ENCODE measurements at places on chromosomes 7 and 10. TPM values are rescaled to one million over a fixed set of nuclear protein-coding genes. Genes with fewer than 3 reads are reported as not detected.

The LIPM gene
- total RNA-seq, result not detected

The AMPH gene
- total RNA-seq, result 0.86 TPM

The HOXA6 gene
- total RNA-seq, result 10.6 TPM

The SUN3 gene
- not detected for total RNA-seq

The MMP21 gene
- total RNA-seq, result not detected

The PCLO gene
- under 0.01 TPM for total RNA-seq

The GRM8 gene
- total RNA-seq, result not detected

The SFTPA1 gene
- total RNA-seq, result not detected

The HTR7 gene
- total RNA-seq, result 2.3 TPM

The C10orf90 gene
- total RNA-seq, result not detected

The WDR86 gene
- 1.3 TPM for total RNA-seq

The FZD8 gene
- total RNA-seq, result 11.2 TPM

The CPA4 gene
- 90.2 TPM for total RNA-seq

The MAGI2 gene
- 20.0 TPM for total RNA-seq

- DNase-seq, result peak; percentile 56
Observed at GRCh38 chr10:33335801-33336581, 1.5 kb upstream of the NRP1 start.

DNA sequence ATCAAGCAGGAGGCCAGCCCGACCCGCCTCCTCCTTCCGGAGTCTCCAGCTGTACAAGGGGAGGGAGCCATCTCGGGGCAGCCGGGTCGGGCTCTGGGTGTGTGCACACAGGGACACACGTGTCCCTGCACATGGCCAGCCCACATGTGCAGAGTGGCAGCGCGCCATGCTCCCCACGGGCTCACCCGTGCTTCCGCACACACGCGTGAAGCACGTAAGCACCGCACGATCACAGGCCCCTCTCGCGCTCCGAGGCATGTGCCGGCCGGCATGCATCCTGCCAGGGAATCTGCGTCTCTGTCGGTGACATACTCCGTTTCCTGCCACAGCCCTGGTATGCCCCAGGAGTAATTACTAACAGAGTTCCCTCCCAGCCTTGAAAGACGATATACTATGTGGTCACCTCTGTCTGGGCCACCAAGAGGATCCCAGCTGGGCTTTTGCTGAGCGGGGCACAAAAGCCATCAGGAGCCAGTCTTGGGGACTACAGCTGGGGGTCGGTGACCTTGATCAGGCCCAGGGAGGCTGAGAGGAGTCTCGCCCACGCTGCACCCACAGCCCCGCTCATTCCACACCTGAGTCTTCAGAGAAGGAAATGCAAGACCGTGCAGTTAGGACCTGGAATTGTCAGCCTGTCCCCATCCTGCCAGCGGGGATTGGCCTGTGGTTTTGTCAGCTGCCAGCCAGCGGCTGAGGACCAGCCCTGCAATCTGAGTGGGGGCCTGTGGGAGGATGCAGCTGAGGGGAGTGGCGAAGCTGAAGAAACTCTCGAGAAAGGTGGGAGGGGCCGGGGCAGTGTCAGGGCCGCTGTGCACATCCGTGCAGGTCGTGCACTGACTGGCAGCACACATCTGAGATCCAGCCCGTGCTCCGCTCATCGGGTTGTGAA is 11.0 kb upstream of the LFNG start:
- DNase-seq, result peak; percentile 63

GRCh38 chr7:51349820-51350545 is 33.4 kb upstream of the COBL start:
- peak; percentile 1 for DNase-seq

GRCh38 chr7:139681463-139681755 is 96.4 kb downstream of the HIPK2 start:
- DNase-seq, result no peak

DNA sequence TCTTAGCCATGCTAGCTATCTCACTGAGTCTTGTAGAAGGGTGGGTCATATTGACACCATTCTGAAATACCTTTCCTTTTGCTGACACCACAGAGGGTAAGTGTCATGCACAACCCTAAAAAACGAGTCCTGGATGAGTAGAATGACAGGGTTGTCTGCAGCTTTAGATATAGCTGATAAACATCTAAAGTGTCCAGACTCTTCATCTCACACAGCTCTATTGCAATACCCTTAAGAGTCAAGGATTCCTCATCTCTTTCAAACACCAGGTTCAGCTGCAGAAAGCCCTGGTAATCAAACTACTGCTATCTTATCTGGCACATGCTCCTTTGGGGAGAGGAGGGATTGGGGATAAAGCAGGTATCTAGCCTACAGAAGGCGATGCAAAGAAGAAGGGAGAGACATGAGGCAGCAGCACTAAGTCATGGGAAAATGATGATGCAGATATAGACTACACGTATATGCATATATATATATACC is 127.0 kb downstream of the ANK3 start:
- no peak for DNase-seq

DNA sequence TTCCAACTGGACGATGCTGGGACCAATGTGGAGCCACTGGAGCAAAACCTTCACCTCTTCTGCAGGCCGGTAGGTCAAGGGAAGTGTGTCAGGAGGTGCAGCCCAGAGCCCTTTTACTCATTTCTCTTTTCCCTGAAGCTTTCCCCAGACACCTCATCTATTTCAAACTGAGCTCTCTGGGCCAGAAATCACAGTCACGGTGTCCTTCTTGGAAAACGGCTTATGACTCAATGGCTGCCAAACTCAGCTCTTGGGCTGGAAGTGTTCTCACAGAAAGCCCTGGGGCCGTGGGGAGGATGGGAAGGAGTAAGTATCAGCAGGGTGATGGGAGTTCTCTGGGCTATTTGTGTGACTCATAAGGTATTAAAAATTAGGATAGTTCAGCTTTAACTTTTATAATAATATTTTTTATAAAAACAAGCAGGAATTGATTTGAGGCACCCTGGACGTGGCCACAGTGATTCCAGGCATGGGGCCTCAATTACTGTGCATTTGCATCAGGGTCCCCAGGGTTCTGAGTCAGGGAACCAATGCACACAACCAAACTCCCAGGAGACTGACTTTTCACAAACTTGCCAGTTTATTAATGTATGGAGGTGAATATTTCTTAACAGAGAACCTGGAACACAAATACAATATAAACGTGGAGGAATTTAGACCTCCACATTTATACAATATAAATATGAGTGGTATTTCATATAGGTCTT is 187.4 kb upstream of the TMEM72 start:
- DNase-seq, result peak; percentile 57

- DNase-seq, result no peak
Observed at GRCh38 chr7:41169317-41169716, 533.6 kb downstream of the INHBA start.

DNA sequence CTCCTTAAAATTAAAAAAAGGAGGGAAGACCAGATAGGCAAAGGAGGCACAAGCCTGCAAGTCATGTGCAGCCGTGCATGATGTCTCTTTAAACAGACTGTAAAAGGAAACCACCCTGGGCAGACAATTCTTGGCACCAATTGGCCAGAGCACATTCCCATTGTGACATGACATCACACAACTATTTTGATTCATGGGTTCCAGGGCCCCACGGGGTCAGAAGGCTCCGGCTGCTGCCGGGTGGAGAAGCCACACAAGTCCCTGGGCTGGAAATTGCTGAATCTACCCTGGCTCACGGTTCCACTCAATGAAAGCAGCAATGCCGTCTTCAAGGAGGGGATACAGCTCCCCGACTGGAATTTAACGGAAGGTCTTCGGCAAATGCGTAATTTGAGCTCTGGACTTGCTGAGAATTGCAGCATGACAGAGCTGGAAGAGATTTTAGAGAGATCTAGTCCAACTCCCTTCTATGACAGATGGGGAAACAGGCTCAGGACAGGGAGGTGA is 140.5 kb downstream of the PRKAG2 start:
- DNase-seq, result peak; percentile 97

GRCh38 chr10:71285180-71285545 is 33.9 kb upstream of the SLC29A3 start:
- peak; percentile 37 for DNase-seq

GRCh38 chr10:132913559-132914115 is 28.7 kb downstream of the CFAP46 start:
- no peak for DNase-seq

- no peak for DNase-seq
Observed at GRCh38 chr7:40909346-40909980, 774.7 kb downstream of the SUGCT start.

- no peak for DNase-seq
Observed at GRCh38 chr10:60335708-60336107, 54.0 kb downstream of the ANK3 start.

DNA sequence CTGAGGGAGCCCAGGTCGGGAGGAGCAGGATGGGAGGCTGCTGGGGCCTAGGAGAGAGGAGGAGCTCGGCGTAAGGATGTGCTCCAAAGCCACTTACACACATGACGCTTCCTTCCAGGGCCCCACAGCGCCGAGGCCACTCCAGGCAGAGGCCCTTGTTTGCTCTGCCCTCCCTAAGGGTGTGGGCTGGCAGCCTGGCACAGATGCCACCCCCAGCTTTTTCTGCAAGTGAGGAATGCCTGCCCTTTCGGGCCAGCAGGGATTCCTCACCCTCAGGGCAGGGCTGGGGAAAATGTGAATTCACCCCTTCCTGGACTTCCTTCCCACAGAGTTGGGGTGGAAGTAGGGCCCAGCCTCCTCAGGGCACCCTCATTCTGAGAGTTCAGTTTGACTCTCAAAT is 5.6 kb upstream of the AQP1 start:
- no peak for DNase-seq

- DNase-seq, result no peak
Observed at GRCh38 chr7:106552645-106553445, 108.1 kb downstream of the CCDC71L start.

DNA sequence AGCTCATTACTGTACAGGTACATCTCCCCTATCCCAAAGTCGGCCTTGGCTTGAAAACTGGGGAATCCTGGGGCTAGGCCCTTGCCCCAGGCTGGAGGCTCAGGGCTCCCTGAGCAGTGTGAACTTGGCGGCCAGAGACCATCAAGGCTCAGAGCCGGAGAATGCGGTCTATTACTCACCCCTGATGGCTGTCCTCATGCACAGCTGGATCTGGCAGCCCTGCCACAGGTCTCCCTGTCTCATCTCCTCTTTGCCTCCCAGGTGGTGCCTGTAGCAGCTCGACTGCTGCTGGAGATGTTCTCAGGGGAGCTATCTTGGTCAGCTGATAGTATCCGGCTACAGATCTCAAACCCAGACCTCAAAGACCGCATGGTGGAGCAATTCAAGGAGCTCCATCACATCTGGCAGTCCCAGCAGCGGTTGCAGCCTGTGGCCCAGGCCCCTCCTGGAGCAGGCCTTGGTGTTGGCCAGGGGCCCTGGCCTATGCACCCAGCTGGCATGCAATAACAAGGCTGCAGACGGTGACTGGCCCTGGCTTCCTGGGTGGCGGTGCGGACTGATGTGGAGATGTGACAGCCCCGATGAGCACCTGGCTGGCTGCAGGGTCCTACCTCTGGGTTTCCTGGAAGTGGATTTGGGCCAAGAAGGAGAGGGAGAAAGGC is 10.7 kb downstream of the IRF5 start:
- no peak for DNase-seq

DNA sequence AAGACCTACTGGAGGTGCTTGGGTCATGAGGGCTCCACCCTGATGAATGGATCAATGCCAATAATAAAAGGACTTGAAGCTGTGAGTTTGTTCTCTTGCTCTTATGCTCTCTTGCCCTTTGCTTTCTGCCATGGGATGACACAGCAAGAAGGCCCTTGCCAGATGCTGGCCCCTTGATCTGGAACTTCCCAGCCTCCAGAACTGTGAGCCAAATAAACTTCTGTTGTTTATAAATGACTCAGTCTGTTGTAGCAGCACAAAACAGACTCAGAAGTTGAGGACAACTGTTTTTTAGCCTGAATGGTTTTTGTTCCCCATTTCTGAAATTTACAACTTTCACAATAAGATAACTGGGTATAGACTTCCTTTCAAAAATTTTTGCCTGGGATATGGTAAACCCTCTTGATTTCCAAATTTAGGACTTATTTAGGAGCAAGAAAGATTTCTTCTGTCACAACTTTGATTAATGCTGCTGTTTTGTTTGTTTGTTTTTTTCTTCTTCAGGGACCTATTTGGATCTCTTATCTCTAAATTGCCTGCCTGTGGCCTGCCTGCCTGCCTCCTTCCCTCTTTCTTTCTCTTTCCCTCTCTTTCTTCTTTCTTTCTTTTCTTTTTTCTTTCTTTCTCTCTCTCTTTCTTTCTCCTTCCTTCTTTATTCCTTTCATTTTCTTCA is 12.1 kb downstream of the ENTPD1 start:
- DNase-seq, result peak; percentile 77

DNA sequence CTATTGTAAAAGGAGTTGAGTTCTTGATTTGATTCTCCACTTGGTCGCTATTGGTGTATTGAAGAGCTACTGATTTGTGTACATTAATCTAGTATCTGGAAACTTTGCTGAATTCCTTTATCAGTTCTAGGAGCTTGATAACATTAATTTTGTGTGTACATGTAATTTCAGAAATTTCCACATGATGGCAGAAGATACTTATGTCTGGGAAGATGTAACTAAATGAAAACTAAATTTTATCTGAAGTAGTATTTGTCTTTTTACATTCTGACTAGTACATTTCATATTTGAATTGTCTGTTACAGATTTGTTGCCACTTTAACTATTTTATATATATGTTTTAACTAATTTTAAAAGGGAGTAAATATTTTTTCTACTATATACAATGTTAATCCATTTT is 27.6 kb downstream of the SDHAF3 start:
- peak; percentile 54 for DNase-seq

GRCh38 chr7:17558135-17558534 is 259.7 kb downstream of the AHR start:
- no peak for DNase-seq

- no peak for DNase-seq
Observed at GRCh38 chr10:132298038-132298881, 9.5 kb downstream of the STK32C start.

DNA sequence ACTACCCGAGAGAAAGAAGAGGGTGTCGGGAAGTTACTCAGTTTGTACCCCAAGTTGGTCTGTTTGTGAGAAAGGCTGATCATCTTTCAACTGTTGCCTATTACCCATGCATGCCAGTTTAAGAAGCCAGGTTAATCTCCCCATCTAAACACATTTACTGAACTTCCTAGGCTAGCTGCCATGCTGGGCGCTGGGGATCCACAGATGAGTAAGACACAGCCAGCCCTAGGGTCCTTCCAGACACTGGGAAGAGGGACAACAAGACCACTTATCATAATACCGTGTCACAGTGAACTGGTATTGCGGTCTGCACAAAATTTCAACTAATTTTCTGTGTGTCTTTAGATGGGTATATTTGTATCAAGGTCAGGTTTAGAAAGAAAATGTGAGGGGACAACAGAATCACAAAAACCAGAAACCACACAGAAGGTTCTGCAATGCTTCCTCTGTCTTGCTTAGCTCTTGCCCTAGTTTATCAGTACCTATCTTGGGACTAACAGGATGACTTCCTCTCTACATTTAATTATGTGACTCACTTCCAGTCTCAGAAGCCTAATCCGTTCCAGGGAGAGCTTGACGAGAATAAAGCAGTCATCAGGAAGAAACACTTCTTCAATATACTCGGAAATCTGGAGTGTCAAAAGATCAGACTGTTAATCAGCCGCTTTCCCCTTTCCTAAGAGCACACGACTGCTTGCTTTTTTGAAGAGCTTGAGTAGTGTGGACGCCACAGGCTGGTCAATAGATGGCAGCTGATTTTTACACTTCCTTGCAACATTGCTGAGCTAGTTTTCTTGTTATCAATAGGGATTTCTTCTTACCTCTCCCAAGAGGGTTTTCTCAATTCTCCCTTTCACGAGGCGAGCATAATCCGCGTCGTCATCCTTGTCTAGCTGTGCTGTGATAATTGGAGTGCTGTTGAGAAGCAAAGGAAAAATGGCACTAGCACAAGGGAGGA is 45.7 kb downstream of the POLR3A start:
- peak; percentile 68 for DNase-seq
